Central memory CD8-positive, alpha-beta T cell (primary cell): ENCODE measurements at places on chromosomes 11 and 22.

DNA sequence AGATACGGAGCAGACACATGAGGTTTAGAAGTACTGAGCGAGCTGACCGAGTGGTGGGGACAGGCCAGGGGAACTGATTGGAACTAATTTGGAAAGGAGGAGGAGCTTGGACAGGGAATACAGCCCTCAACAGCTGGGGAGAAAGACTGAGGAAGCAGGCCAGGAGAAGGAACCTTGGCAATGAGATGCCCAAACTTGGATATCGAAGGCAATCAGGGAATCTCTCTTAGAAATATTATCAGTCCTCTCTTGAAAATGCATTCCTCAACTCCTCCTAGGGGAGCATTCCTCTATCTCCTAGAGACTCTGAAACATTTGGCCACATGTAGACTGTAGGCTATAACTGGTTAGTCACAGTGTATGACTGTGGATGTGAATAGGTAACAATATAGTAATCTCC lies 284.6 kb downstream of the GUCY1A2 start:
- no peaks in the 10 kb centered on the region for H3K4me1 ChIP-seq
- H3K27ac ChIP-seq, result no peak overlapping the region
- no peak for DNase-seq
- H3K36me3 ChIP-seq, result no peaks in the 10 kb centered on the region

GRCh38 chr11:77865805-77866204 lies 44.9 kb downstream of the AAMDC start:
- no peaks in the 10 kb centered on the region for H3K4me1 ChIP-seq
- no peak overlapping the region for H3K27ac ChIP-seq
- no peaks in the 10 kb centered on the region for H3K27me3 ChIP-seq
- peaks cover 6% of the 10 kb centered on the region for H3K36me3 ChIP-seq
- no peak for DNase-seq
- H3K4me3 ChIP-seq, result no peak overlapping the region

DNA sequence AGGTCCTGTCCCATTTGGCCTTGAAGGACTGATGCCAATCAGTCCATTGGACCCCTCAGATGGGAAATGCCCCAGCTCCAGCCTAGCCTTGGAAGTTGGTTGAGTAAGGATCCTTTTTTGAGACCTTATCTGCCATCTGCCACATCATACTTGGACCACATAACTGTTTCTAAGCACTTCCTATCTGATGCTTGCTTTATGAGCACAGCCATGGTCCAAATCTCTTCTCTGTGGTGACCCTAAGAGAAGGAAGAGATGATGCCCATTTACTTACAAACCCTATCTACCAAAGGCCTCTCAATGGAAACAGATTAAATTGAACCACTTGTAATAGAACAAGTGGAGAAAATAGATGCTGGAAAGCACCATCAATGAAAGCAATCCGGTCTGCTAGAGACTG lies 53.8 kb upstream of the TTC12 start:
- no peak overlapping the region for H3K4me3 ChIP-seq
- no peaks in the 10 kb centered on the region for H3K4me1 ChIP-seq
- DNase-seq, result no peak
- no peaks in the 10 kb centered on the region for H3K36me3 ChIP-seq
- no peak overlapping the region for H3K27ac ChIP-seq
- peaks cover 15% of the 10 kb centered on the region for H3K27me3 ChIP-seq

DNA sequence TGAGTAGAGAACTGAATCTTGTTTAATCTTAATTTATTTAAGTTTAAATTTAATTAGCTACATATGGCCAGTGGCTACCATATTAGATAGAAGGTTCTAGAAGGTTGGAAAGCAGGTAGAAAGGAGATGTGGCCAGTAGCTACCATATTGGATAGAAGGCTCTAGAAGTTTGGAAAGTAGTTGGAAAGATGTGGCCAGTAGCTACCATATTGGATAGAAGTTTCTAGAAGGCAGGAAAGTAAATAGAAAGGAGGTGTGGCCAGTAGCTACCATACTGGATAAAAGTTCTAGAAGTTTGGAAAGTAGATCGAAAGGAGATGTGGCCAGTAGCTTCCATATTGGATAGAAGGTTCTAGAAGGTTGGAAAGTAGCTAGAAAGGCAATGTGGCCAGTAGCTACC lies 2.2 kb downstream of the CRYBA4 start:
- H3K27ac ChIP-seq, result no peak overlapping the region
- H3K36me3 ChIP-seq, result no peaks in the 10 kb centered on the region
- H3K4me1 ChIP-seq, result peaks cover 22% of the 10 kb centered on the region
- no peak for DNase-seq
